A549 treated with GW870086 at 1 μM for 4 hours (cell line): ENCODE measurements at places on chromosomes 11 and 22. TPM values are rescaled to one million over a fixed set of nuclear protein-coding genes. Genes with fewer than 3 reads are reported as not detected.

RBM4 gene
- 133 to 146 TPM (median 135 TPM) in 5 replicates for total RNA-seq

GLYATL2 gene
- not detected in 5 replicates for total RNA-seq

FANCF gene
- total RNA-seq, result 5.4 to 7.9 TPM (median 7.4 TPM) in 5 replicates

GRIK4 gene
- total RNA-seq, result not detected in 5 replicates

CBLIF gene
- total RNA-seq, result not detected in 5 replicates

KDM4D gene
- total RNA-seq, result 0.24 to 0.48 TPM (median 0.36 TPM) in 5 replicates

RFPL1 gene
- total RNA-seq, result not detected in 5 replicates

NUP50 gene
- 23.6 to 32.9 TPM (median 29.7 TPM) in 5 replicates for total RNA-seq

CNGA4 gene
- total RNA-seq, result 0.07 TPM in 1 of 5 replicates, not detected in the others
